Right atrium auricular region (tissue), 2 donors: ENCODE measurements at places on chromosomes 1 and 21.

- no peak for DNase-seq
Measured at GRCh38 chr1:160813215-160813614, 17.2 kb downstream of the LY9 start.

- DNase-seq = no peak
Measured at GRCh38 chr1:2488688-2489087, 12.6 kb downstream of the PLCH2 start.

DNA sequence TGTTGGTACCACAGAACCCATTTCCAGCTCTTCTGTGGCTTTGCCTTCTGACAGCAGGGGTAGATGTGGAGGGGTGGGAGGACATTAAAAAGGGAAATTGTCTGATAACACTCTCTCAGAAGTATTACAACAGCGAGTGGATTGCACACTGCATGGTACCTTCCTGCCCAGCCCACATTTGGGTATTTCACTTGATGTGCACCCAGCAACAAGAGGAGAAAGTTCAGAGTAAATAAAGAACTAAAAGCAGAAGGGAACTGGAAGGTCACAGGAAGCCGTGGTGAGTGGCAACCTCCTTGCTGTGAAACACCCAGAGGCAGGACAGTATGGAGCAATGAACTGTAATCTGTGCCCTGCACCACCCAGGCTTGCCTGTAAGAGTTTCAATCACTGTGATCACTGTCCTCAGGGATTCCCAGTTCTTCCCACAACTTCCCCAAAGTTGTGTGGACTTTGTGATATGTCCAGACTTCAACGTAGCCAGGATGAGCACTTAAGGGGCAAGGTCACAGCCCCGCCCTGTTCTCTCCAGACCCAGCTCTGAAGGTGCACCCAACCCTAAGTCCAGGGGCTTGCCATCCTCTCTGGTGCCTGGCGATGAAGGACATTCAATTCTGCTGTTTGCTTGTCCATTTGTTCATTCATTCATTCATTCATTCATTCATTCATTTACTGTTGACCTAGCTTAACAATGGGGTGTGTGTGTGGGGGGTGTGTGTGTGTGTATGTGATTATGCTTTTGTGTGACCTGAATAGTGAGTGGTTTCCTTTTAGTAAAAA lies 18.7 kb upstream of the F5 start:
- DNase-seq = no peak

GRCh38 chr1:74427681-74428080 lies 84.7 kb downstream of the LRRC53 start:
- no peak for DNase-seq

DNA sequence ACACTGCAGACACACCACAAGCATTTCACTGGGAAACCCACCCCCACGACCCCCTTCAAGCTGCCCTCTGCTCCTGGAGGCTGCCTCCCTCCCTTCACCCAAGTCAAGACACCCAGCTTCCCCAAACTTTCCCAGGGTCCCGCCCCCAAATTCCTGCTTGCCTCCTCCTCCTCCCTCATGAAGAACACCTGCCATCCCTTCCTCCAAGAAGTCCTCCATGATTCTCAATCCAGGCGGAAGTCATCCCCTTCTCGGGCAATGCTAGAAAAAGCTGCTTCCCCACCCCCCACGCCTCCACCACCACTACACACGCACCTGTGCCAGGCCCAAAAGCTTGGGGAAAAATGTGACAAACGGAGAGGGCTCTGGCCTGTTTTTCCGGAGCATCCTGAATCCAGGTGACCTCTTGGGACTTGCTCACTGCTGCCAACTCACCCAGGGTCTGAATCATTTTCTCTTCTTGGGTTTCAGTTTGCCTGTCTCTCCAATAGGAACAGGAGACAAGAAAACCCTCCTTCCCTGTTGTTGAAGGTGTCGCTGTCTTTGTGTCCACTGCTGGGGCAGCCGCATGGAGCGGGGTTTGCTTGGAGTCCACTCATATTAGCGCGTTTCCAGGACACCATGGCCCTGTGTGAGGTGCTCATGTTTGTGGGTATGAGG lies 101.0 kb upstream of the CASZ1 start:
- DNase-seq = no peak

DNA sequence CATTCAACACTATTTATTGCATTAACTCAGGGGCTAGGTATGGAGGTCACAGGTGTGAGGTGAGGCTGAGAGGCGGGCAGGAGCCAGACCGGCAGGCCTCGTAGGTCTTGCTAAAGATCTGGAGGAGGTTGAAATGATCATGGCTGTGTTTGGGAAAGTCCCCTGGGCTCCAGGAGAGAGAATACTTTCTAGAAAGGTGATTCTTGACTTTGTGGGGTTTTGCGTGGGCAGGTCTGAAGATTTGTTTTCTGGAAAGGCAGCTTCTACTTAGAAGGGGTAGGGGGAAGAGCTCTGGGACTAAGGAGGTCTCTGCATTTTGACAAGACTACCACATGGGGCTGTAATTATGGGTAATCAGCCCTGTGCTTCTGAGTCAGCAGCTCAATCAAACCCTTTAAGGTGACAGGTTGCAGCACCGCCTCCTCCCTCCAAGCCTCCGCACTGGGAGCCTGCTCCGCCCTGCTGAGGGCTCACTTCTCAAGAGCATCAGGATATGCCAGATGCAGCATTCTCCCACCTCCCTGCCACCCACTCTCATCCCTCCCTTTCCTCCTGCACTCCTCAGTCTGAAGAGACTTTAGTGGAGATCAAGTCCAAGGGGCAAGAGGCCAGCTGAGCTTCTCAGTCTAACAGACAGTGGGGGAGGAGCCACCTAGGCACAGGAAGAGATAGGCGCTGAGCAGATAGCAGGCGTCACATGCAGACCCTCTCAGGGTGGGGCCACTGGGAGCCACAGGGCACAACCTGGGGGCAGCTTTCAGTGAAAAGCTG lies 30.5 kb downstream of the SLC30A1 start:
- no peak for DNase-seq

DNA sequence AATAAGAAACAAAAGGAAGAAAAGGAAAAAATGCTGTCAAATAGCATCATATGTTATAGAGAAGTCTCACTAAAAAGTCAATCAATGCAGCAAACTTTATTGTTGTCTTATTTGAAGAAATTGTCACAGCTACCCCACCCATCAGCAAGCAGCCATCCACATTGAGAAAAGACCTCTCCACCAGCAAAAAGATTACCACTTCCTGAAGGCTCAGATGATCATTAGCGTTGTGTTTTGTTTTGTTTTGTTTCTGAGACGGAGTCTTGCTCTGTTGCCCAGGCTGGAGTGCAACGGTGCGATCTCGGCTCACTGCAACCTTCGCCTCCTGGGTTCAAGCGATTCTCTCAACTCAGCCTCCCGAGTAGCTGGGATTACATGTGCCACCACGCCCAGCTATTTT lies 29.0 kb downstream of the ATP2B4 start:
- DNase-seq = no peak

DNA sequence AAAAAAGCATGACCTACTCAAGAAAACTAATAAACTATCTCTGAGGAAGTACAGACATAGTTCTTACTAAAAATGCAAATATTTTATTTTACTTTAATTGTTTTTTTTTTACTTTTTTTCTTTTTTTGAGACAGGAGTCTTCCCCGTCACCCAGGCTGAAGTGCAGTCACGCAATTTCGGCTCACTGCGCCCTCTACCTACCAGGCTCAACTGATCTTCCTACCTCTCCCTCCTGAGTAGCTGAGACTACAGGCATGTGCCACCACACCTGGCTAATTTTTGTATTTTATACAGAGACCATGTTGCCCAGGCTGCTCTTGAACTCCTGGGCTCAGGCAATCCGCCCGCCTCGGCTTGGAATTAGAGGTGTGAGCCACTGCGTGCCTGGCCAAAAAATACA lies 1263.1 kb downstream of the KCNT2 start:
- no peak for DNase-seq

DNA sequence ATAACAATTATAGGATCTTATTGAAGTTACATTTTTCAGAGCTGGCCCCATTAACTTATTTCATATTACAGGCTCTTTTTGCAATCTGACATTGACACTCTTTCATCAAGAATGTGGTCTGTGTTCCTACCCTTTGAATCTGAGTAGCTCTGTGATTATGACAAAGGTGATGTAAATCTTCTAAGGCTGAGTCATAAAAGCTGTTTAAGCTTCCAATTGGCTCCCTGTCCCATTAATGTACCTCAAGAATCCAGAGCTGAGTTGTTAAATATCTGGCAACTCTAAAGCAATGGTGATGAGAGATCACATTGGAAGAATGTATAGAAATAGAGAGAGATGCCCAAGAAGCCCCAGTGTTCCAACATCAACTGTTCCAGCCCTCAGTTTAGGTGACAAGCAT lies 178.5 kb upstream of the DEPDC1 start:
- DNase-seq = no peak
